ENCODE measurements at places on chromosomes 11 and 22.

- DNase-seq: peak; percentile 8
These were observed 46.2 kb downstream of the BLID start for GRCh38 chr11:122069707-122070360.

DNA sequence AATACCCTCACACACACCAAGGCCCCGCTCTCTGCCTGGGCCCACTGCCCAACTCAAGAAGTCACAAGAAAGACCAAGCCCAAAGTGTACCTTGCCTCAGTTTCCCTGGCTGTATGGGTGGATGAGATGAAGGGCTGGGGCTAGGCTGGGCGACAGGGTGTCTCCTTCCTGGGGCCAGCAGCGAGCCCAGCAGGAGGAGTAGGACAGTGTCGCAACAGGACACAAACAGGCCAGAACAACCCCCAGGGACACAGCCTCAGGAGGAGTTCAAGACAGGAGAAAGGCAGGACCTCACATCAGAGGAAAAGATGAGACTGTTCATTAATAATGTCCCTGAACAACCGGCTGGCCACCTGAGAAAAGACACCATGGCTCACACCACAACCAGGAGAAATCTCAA, 13.3 kb downstream of the CSNK1E start:
- no peak for DNase-seq

DNA sequence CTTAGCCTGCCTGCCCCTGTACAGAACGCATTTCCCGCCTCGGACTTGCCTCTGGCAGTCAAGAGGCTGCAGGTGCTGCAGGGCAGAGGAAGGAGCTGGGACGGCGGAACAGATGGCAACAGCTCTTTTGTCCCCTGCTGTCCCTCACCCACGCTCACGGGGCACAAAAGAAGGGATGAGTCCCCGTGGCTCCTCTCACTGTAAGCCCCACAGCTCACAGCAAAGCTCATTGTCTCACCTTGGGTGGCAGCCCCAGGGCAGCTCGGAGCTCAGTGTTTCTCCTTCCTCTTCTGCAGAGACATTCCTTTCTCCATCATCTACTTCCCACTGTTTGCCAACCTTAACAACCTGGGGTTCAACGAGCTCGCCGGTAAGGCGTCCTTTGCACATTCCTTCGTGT, 24.3 kb downstream of the SLC25A18 start:
- DNase-seq: no peak

DNA sequence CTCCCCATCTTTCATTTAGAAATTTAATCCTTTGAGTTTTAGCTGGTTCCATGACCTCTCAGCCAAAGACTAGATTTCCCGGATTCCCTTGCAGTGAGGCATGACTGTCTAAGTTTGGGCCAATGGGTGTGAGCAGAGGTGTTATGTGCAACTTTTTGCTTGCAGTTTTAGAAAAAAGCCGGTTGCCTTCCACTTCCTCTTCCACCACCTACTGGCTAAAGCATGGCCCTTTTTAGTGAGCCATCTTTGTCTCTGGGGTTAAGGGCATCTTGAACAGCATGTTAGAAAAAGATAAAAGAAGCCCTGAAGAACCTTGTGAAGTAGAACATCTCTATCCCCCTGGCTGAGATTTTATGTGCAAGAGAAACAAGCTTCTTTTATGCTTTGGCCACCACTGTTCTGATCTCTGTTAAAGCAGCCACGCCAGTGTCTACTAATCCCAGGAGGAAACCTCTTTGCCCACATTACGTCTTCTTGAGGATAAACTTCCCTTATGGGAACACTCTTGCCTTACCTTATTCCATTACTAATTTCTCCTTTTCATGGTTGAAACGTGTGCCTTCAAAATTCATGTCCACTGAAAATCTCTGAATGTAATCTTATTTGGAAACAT, 279.9 kb downstream of the TENM4 start:
- DNase-seq: no peak

- DNase-seq: no peak
These were observed 117.8 kb downstream of the SERGEF start for GRCh38 chr11:17894929-17895658.

GRCh38 chr11:111448831-111449557, 63.2 kb downstream of the BTG4 start:
- no peak for DNase-seq

DNA sequence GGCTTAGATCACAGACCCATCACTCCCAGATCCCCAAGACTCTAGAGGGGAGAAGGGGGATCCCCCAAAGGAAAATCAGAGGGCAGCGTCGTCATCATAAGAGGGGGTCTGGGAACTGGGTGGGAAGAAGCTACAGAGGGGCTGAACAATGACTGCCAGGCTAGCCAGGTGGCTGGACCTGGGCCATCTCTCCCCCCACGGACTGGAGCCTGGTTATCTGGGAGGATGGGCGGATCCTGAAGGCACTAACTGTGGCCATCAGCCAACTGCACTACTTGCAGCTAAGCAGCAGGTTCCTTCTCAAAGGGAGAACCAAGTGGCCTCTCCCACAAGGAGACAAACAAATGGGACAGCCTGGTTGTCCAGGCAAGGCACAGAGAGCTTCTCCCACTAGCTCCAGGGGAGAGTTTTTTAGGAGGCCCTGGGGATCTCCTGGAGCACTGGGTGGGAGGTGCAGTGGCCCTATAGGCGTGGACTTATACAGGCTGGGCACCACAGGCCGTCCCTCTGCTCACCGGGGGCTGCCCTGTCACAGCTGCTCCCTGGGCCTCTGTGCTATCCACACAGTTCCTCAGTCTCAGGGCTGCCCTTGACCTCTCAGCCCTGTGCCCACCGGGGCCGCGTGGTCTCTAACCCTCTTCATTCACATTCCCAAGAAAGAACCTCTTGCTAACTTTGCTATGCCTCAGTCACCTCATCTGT, 15.4 kb downstream of the P2RY6 start:
- no peak for DNase-seq

GRCh38 chr11:96319898-96320656, 22.9 kb downstream of the MAML2 start:
- DNase-seq: no peak

DNA sequence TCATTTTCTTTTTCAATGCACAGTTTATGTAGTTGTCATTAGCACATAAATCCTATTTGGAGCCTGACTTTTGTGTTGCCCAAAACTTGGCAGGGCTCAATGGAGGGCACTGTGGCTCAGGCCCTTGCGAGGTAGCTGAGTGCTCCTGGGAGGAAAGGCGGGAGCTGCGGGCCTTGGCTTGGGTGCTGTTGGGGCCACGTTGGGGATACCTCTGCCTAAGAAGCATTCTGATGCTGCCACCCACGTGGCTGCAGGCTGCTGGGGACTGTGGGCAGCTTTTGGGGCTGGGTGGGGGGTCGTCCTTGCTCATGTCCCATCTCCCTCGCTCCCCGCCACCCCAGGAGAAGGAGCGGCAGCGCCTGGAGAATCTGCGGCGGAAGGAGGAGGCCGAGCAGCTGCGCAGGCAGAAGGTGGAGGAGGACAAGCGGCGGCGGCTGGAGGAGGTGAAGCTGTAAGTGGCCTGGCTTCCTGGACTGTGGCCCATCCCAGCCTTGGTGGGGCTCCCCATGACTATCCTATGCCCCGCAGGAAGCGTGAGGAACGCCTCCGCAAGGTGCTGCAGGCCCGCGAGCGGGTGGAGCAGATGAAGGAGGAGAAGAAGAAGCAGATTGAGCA, 20.9 kb downstream of the INCENP start:
- peak; percentile 1 for DNase-seq

DNA sequence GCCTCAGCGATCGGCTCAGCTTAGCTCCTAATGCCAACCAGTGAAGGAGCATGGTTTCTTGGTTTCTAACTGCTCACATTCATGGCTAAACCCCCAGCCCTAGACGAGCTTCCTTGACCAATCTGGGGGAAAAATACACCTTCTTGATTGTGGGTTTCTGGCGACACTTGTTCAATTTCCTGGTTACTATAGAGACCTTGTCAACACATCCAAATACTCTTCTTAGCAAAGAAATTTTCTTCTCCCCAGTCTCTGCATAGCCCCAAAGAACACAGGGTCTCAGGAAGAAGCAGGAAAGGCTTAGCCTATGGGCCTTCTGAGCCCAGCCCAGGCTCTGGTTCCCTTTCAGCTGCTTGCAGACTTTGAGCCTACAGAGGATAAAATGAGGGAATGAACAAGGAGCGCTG, 88.5 kb upstream of the SYT13 start:
- no peak for DNase-seq

DNA sequence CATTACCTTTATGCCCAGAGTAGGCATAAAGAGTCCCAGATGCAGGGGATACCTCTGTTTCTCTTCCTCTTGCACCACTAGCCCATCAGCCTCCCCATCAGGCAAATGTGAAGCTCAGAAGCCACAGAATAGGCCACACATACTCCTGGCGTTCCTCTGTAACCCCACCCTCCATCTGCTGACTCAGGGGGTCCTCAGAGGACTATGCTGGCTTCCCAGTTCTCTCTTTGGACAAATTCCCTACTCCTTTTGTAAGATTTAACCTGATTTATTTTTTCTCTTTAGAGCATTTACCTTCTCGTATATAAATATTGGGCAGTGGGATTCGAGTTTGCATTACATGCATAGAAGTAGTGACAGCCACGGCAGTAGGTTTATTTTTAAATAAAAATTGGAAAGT, 262.3 kb upstream of the CADM1 start:
- DNase-seq: no peak
